ENCODE measurements at places on chromosomes 12 and 14. TPM values are rescaled to one million over a fixed set of nuclear protein-coding genes. Genes with fewer than 3 reads are reported as not detected.

The ART4 gene
- not detected for total RNA-seq

The TFCP2 gene
- 33.0 TPM for total RNA-seq

The GPR162 gene
- total RNA-seq = not detected

The GSC gene
- not detected for total RNA-seq

The BHLHE41 gene
- not detected for total RNA-seq

The RAB2B gene
- 51.2 TPM for total RNA-seq

The TAS2R7 gene
- not detected for total RNA-seq

The SDSL gene
- total RNA-seq = 0.76 TPM

The C1R gene
- total RNA-seq = 1.6 TPM

The JAG2 gene
- 5.9 TPM for total RNA-seq

The KLHL33 gene
- total RNA-seq = 0.22 TPM

The NRXN3 gene
- total RNA-seq = not detected

The TCHP gene
- 31.1 TPM for total RNA-seq

The TAOK3 gene
- 107 TPM for total RNA-seq

The CD9 gene
- total RNA-seq = 3.3 TPM

The GPX2 gene
- not detected for total RNA-seq

The SERPINA4 gene
- not detected for total RNA-seq

The RILPL1 gene
- total RNA-seq = 2.6 TPM

The GPR84 gene
- 23.5 TPM for total RNA-seq

The C12orf50 gene
- total RNA-seq = not detected

The PDE3A gene
- total RNA-seq = not detected

The DCN gene
- total RNA-seq = not detected

The LRFN5 gene
- not detected for total RNA-seq

The KRT3 gene
- total RNA-seq = not detected

The CCND2 gene
- total RNA-seq = 942 TPM

The SLC39A5 gene
- total RNA-seq = 1.4 TPM

The SALL2 gene
- 0.45 TPM for total RNA-seq

The SMIM41 gene
- total RNA-seq = not detected

The TMEM119 gene
- total RNA-seq = not detected

The GALNT6 gene
- 13.2 TPM for total RNA-seq

The HOXC12 gene
- not detected for total RNA-seq

The SMOC1 gene
- total RNA-seq = not detected
